Epithelial cell of esophagus (primary cell): ENCODE measurements at places on chromosomes 4 and X.

DNA sequence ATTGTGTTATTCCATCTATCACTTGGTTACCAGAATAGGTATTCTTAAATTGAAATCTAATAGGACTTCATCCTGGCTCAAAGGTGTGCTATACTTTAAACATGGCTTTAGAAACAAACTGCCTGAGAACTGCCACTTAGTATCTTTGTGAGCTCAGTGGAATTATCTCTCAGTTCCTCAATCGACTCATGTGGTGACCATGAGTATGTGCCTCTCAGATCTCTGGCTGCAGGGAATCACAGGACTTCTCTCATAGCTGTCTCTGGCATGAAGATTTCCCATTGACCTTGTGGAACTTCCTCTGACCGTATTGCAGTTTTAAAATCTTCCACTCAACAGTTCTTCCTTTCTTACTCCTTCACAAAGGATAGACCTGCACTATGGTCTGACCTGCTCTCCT, 681.9 kb upstream of the BOD1L1 start:
- no peak for DNase-seq

- DNase-seq, result peak; percentile 10
These were observed 38.5 kb upstream of the POU3F4 start for GRCh38 chrX:83469551-83469950.

DNA sequence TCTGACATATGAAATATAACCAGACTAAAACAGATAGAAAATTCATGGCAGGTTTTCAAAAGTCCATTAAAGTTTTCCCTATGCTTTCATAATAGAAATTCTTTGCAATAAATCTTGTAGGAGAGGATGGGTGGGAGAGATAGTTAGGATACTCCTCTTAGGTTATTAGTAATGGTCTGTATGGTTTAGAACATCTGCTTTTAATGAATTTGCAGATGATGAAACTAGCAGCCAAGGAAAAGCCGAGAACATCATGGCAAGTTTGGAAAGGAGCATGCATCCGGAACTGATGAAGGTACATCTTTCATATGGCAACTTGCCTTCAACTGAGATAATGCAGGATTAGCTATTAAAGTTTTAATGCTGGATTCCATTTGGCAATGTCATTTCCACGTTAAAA, 70.7 kb downstream of the DOCK11 start:
- DNase-seq, result no peak

- no peak for DNase-seq
These were observed 20.5 kb upstream of the DHRSX start for GRCh38 chrX:2521092-2521926.

- peak; percentile 49 for DNase-seq
These were observed 17.0 kb upstream of the AP1AR start for GRCh38 chr4:112214390-112215264.

- no peak for DNase-seq
These were observed 371.5 kb upstream of the MAGEC2 start for GRCh38 chrX:142576615-142577014.

DNA sequence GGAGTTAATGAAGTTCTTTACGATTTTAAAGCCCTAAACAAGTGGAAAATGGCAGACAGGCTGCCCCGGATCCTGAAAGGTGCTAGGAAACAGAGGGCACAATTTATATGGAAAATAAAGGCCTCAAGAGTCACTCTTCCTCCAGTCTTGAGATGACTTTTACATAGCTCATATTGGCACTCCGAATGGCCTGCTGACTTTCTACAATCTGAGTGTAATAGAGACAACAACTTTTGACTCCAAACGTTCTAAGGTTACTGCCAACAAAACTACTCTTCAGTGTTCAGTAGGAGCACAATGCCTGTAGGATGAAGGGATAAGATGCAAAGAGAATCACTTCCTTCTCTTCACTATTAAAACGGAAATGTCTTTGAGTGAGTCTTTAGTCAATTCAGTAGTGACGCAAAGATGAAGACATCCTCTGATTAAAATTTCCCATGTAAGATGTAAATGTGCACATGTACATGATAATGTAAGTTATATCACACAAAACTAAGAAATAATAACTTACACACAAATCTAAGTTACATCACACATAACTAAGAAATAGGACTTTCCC, 40.5 kb downstream of the VEGFC start:
- no peak for DNase-seq

DNA sequence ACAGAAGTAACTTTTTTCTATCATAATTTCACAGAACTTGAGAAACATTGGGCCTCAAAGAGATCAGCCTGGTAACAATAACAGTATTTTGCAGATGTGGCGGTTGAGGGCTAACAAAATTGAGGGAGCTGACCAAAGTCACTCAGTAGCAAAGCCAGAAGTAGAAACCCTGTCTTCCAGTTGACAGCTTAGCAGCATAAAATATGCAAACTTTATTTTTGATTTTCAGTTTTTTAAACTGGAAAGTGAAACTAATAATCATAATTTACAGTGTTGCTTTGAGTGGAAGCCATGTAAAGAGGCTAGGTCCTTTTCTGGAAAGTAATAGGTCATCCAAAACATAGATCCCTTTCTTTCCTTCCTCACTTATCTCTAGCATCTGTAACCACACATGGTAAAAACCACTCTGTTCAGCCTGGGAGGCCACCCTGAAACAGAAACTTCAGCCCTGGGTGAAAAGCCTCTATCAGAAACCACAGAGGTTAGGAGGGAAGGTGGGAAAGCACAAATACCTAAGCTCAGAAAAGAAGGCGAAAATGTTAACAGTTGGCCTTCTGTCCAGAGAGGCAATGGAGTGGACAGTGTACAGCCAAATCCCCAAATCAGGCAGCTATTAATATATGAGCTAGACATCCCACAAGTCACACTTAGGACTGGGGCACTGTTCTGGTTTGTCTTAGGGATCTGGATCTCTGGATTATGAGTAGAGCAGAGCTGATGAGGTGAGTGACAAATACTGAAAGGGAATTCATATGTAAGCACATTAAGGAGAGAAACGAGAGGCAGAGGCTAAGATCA, 61.1 kb upstream of the ARSJ start:
- no peak for DNase-seq

DNA sequence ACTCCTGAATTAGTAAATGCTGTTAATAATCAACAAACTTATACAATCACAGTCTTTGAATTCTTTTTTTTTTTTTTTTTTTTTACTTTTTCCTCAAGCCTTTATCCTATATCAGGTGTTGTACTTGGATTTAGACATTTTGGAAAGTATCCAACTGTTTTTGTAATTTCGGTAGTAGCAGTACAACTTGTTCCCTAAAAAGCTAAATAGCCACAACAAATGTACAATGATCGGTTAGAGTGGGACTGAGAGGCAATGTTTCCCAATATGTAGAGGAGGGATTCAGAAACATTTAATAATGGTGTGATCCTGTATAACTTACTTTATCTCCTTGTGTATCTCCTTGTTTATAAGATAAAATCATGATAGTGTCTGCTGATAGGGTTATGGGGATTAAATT, 343.1 kb downstream of the GRID2 start:
- DNase-seq, result no peak

- peak; percentile 13 for DNase-seq
These were observed 17.3 kb upstream of the TBC1D14 start for GRCh38 chr4:6892190-6892908.
